ENCODE measurements at places on chromosomes 3 and 15.

DNA sequence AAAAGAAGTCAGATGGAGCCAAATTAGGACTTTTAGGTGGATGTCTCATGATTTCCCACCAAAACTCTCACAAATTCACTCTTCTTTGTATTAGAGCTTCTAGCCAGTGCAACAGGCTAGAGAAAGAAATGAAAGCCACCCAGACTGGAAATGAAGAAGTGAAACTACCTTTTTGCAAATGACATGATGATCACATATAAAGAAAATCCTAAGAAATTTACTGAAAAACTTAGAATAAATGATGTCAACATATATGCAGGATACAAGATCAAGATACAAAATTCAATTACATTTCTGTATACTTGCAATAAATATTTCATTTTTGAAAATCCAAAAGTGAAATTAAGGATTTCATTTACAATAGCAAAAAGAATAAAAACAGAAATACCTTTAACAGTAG lies 110.8 kb downstream of the LRIG1 start:
- no peak for DNase-seq

DNA sequence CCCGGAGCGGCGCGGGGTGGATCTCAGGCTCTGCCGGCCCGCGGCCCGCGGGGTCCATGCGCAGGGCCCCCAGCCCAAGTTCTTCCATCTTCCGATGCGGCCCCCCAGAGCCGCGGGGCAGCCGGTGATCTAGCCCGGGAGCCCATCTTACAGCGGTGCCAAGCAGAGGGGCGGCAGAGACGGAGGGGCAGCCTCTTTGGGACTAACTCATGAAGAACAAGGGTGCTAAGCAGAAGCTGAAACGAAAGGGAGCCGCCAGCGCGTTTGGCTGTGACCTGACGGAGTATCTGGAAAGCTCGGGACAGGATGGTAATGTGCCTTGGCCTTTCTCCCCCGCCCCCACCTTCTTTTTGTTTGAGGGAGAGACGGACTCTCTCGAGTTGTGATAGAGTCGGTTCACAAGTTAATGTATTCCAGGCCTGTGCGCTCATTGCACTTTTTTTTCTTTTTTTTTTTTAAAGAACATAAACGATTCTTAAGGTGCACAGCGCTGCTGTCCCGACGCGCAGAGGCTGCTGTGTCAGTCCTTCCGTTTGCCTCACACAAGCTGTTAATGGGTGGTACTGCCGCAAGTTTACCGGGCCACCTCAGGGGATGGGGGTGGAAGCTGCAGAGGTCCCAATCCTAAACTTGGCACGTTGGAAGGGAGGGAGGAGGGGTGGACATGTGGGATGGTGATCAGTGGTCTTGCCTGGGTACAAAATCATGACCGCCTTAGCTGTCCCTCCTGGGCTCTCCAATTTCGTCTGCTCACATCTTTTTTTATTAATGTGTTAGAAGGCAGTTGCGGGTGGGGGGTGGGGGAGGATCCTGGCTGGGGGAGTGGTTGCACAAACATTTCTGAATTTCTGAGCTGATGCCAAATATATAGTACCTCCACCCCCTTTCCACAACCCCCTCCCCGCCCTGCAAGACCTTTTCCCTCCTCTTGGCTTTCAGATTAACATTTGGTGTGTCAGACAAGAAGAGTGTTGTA lies 801 bp downstream of the ARHGAP31 start:
- peak; percentile 66 for DNase-seq

DNA sequence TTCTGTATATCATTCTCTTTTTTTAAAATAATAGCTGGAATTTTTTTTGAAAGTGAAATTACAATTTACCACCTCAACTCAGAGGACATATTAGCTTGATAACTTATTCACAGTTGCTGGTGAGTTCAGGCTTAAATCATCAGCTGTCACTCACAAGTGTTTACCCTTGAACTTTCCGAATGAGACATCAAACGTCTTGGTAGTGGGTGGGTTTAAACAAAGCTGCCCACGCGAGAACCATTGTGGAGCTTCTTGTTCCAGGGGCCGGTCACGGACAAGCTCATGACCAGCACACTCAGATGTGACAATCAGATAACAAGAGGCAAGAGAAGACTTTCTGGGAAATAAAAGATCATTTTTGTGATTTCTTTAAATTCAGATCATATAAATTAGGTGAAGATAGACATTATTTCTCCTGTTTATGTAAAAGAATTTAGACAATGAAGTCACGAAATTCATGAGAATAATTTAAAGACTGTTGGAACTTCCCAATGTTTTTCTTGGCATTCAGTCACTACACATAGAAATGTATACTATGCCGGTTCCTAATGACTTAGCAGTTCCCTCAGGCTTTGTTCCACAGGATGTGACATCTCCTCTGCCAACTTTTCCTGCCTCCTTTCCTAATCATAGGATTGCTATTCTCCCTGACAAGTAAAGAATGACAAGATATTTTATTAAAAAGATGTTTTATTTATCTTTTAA lies 29.3 kb downstream of the BTD start:
- no peak for DNase-seq

DNA sequence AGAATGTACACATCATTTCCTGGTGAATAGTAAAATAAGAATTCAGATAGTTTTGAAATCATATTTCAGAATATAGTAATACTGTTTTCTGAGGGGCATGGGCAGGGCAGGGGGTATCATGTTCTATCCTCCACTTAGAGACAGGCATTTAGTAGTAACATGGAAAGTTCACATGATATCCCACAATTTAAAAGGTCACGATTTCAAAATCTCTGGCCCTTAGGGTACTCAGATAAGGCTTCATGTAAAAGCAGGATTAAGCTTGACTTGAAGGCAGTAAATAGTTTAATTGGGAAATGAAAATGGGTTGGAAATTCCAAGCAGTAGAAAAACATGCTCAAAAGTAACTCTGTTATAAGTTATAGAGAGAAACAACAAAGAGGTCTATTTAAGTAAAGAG lies 353.2 kb upstream of the AGTR1 start:
- no peak for DNase-seq

GRCh38 chr3:38125305-38126120 lies 11.4 kb downstream of the ACAA1 start:
- DNase-seq: no peak

DNA sequence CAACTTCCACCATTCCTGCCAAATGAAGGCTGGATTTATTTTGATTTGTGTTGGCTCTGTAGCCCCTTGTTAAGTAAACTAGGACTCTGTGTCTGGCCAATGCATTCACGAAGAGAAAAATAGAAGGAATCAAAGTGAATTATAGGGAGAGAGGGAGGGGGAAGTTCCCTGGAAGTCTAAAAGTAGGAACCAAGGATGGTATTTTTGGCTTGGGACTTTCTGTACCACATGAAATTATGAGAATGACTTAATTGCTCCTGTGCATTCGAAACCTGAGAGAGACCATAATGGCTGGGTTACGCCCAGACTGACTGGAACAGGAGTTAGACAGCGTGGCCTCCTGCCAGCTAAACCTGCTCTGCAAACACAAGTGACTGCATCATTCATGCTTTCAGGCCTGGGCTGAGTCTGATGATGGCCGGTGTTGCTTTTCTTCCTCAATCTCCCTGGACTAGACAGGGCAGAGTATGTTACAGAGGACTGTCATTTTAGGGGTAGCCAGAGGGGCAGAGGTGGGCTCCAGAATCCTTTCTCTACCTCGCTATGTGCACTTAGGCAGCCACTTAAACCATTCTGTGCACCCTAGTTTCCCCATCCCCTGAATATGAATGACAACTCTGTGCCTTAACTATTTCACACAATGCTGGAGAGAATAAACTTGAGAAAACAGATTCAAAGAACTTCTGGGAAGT lies 58.9 kb downstream of the MYO1E start:
- DNase-seq: no peak

GRCh38 chr15:55108448-55108847 lies 88.3 kb downstream of the RSL24D1 start:
- no peak for DNase-seq

DNA sequence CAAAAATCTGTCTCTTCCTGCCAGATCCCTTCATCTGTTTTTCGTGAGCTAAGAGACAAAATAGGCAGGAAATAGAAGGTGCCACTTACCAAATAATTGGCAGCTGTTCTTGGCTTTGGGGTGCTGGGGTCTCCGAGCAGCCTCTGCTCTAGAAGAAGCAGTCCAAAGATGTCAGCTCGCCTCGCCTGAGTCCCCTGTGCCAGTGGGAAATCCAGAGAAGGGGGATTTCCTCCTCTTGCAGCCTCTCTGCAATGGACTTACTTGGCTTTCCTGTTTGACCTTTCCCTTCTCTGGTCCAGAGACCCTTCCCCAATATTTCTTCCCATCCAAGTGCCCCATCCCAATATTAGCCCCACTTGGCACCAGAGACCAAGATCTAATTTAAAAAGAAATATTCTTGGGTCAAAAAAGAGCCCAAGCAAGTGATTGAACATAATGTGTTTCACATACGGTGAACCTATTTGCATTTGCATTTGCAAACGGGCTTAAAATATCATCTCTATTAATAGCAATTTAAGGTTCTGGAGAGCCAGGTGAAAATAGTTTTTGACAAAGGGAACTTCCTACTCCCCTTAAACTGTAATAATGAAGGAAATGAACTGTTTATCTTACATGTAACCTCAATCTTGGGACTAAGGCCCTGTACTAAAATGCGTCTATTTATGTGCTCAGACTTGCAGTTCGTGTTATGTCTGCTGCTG lies 23.2 kb downstream of the CD86 start:
- no peak for DNase-seq

- no peak for DNase-seq
Observed at GRCh38 chr15:88746451-88746850, 56.8 kb upstream of the ACAN start.

- DNase-seq: no peak
Observed at GRCh38 chr3:47412842-47413520, 32.2 kb downstream of the PTPN23 start.

All from activated naive CD4-positive, alpha-beta T cell treated with anti-CD3 and anti-CD28 coated beads for 36 hours (primary cell).